ENCODE measurements at places on chromosomes 2 and 18.

DNA sequence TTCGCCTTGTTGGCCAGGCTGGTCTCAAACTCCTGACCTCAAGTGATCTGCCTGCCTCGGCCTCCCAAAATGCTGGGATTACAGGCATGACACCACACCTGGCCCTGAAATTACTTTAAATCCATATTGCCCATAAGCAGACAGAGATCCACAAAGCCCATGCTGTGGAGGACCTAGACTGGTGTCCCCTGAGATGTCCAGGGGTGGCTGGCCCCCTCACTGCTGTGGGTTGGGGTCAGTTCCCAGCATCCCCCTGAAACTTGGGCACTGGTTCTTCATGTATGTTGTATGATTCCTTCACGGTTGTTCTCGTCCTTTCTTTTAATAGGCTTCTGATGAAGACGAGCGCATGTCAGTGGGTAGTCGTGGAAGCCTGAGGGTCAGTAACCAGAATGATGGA lies 78.1 kb upstream of the RBM44 start:
- DNase-seq = no peak

- DNase-seq = no peak
These were observed 143.7 kb downstream of the NAPG start for GRCh38 chr18:10669441-10670100.

- no peak for DNase-seq
These were observed 646.7 kb upstream of the ZNF804A start for GRCh38 chr2:183951630-183952029.

- no peak for DNase-seq
These were observed 673.1 kb upstream of the VRK2 start for GRCh38 chr2:57373530-57373929.

DNA sequence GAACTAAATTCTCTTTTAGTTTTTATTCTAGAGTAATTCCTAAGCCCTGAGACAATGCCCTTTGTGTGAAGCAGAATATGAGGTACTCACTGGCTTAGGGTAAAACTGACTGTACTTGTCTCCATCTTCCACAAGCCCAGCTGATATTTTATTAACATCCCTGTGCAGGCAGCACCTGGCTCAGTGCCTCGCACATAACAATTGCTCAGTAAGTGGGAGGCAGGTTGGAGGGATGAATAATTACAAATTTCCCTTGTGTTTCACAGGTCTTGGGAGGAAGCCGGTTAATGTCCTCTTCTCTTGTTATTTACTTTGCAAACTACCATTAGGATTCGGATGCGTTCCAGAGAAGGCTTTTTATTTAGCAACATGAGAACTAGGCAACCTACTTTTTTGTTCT lies 249.8 kb upstream of the FSHR start:
- DNase-seq = no peak

DNA sequence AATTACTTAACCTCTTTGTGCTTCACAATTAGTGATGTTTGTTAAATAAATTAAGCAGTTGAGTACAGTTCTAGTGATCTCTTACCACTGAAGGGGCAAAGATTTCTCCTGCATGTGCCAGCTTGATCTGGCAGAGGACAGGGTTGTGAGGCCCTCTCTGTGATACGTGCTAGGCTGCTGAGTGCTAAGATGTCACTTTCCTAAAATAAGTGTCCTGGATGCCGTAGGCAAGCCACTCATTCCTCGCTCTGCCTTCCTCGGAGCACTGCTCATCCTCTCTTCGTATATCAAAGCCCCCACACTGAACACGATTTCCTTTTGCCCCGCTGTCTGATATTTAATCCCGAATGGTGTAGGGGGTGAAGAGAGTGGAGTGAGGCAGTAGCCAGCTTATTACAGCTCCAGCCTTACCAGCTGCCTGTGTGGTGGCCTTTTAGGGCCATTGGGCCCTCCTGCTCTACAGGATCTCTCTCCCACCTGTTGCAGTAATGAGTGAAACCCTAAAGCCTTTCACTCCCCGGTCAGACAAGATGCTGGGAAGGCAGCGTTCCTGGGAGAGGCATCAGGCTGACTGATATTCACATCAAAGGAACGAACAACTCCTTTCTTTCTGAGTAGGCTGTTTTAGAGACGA lies 40.5 kb downstream of the PTPRM start:
- no peak for DNase-seq

DNA sequence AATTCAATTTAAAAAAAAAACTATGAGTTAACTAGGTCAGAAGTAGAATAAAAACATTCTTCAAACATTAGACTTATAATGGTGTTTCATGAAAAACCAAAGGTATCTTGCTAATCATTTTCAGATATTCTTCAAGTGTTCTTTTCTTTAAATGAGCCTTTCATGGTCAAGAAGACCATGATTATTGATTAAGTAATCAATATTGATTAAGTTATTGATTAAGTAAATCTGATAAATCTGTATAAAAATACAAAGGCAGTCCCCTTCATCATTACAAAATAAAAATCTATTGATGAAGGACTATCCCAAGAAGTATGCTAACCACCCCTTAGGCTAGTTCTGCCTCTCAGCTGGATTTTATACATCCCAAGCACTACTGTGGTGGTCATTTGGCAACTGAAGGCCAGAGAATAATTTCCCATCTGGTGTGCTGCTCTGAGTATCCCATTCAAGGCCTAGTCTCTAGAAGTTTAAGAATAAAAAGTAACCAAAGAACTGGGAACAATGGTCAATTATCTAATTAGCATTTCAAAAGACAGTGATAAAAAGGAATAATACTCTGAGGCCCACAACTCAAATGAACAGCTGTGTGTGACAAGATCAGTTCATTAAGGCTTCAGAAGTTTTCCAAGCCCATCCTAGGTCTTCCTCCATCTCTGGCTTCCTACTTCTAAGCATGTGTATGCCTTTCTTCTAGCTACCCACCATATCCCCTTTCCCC lies 63.5 kb downstream of the TCF4 start:
- DNase-seq = no peak

DNA sequence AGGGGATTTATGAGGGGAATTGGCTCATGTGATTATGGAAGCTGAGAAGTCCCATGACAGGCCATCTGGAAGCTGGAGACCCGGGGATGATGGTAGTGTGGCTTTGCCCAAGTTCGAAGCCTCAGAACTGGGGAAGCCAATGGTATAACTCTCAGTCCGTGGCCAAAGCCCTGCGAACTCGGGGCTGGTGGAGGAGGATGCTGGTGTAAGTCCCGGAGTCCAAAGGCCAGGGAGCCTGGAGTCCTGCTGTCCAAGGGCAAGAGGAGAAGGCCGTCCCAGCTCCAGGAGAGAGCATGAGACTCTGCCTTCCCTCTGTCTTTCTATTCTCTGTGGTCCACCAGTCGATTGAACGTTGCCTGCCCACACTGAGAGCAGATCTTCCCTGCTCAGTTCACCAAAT lies 43.2 kb upstream of the CABLES1 start:
- no peak for DNase-seq

DNA sequence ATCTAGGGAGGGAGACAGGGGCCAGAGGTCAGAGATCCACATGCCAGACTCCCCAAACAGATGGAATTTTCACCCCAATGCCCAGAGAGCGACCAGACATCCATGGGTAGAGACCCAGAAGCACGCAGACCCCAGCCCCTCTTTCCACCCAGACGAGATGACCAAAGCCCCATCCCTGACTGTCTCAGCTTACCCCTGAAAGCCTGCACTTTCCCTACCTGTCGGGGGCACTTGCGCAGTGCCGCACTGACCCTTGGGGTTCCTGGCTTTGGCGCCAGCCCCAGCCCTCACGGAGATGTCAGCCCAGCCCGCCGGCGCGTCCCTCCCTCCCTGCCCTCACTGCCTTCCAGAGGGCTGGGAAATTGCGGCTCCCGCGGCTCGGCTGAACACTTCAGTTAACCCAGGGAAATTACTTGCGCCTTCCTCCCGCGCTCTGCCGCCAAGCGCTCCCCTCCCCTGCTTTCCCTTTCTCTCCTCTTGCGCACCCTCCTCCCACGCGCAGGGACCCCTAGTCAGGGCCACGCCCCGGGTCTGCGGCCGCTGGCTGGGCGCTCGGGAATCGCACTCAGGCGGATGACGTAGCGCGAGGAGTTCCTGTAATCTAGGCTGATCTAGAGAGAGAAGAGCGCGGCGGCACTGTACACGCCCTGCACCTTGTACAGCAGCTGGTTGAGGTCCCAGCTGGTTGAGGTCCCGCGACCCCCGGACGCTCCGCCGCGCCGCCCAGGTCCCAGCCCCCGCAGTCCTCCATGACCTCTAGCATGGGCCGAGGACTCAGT lies 12.0 kb downstream of the ALPG start:
- DNase-seq = no peak

- no peak for DNase-seq
These were observed 160.3 kb downstream of the CSRNP3 start for GRCh38 chr2:165629776-165630175.

DNA sequence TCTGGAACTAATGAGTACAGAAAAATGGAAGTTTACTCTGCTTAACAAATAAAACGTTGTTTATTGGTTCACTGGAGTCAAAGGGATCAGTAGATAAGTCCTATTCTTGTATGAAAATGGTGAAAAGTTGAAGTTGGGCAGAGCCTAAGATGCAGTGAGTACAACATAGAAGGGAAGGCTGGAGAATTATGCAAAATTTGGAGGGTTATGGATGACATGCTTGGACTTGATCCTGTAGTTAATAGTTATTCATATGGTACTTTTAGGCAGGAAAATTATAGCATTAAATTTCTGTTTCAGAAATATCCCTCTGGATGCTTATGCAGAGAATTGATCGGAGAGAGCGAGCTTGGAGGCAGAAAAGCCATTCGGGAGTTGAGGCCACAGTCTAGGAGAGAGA lies 167.6 kb downstream of the KCNS3 start:
- DNase-seq = no peak

- DNase-seq = no peak
These were observed 32.4 kb upstream of the TMEM131 start for GRCh38 chr2:98028101-98028561.

DNA sequence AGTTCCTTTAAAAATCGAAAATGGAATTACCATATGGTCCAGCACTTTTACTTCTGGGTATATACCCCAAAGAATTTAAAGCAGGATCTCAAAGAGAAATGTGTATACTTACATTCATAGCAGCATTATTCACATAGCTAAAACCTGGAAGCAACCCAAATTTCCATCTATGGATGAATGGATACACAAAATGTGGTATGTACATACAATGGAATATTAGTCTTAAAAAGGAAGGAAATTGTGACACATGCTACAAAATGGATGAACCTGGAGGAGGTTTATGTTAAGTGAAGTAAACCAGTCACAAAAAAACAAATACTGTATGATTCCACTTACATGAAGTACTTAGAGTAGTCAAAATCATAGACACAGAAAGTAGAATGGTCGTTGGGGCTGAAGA lies 147.9 kb upstream of the LTBP1 start:
- no peak for DNase-seq

DNA sequence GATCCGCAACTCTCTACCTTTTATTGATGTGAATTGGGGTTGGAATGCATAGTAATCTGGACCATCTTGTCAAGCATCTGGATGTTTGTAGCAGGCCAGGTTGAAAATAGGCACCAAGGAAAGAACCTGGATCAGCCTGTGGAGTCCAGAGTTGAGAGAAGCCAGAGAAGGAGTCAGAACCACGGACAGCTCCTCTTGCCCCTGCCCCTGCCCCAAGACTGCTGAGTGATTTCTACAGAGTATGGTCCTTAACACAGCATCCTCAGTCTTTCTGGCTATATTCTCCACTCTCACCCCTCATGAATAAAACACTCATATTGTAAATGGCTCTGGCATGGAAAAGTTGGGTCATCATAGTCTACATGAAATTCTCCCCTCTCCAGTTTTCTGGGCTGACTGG lies 154.6 kb downstream of the LOXHD1 start:
- DNase-seq = no peak

GRCh38 chr2:238726670-238727584 lies 121.0 kb upstream of the TWIST2 start:
- DNase-seq = no peak

- no peak for DNase-seq
These were observed 61.5 kb upstream of the NFE2L2 start for GRCh38 chr2:177326005-177326404.

GRCh38 chr18:24964216-24964615 lies 387.8 kb downstream of the ZNF521 start:
- DNase-seq = no peak

DNA sequence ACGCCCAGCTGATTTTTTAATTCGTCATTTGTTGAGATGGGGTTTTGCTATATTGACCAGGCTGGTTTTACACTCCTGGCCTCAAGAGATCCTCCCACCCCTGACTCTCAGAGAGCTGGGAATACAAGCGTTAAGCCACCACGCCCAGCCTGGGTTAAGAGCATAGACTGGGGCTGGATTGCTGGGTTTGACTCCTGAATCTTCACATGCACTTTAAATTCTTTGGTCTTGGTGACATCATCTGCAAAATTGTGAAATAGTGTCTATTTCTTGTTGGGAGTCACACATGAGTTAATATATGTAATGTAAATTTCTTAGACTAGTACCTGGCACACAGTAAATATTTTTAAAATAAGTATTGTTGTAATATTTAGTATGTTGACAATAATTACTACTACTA lies 257.4 kb downstream of the DOK6 start:
- no peak for DNase-seq

DNA sequence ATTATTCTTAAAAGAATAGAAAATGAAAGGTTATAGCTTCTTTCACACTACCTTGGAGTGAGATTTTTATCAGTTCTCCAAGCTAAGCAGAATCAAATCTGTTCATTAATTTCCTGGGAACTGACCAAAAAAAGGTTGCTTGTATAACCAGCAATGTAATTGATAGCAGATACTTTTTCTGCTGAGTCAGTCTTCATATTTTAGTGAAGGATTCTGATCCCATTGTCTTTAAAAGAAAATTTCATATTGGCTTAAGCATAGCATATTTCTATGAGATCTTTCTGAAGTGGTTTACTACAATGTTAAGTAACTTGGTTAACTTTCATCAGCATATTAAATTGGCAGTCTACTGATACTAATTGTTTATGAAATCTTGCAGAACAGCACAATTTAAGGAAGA lies 338.0 kb downstream of the TMX3 start:
- no peak for DNase-seq

DNA sequence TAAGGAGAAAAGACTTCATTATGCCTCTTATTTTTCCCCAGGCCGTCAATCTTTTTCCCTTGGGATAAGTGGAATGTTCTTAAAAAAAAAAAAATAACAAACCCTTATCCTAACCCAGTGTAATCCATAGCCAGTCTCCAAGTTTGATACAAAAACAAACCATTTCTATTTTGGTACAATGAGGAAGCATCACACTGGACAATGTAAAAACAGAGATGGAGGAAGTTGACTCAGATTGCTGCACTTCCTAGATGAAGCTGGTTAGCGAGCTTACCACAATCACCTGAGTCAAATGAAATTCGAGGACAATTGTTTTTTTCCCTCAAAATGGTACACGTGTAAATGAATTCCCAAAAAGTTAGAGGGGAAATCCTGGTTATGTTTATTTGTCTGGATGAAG lies 259.7 kb downstream of the TCF4 start:
- DNase-seq = no peak

DNA sequence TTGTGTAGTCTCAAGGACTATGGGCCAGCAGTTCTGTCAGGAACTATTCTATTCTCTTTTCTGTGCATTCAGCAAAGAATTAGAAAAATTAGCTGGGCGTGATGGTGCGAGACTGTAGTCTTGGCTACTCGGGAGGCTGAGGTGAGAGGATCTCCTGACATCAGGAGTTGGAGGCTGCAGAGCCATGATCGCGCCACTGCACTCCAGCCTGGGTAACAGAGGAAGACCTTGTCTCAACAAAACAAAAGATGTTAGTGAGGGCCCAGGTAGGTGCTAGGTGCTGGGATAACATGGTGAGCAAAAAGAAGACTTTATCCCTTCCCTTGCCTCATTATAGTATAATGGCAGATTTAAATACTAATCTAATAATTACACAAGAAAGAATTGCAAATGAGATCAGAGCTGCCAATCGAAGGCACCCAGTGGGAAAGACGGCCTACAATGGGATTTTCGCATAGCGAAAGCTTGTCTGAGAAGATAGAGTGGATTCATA lies 447 bp upstream of the MRPL19 start:
- DNase-seq = no peak

- DNase-seq = no peak
These were observed 52.1 kb downstream of the SMCHD1 start for GRCh38 chr18:2707551-2708168.
